ENCODE measurements at places on chromosomes 16 and 17.
A peak's percentile ranks its signal among the peaks of the same experiment; 100 is the strongest.

DNA sequence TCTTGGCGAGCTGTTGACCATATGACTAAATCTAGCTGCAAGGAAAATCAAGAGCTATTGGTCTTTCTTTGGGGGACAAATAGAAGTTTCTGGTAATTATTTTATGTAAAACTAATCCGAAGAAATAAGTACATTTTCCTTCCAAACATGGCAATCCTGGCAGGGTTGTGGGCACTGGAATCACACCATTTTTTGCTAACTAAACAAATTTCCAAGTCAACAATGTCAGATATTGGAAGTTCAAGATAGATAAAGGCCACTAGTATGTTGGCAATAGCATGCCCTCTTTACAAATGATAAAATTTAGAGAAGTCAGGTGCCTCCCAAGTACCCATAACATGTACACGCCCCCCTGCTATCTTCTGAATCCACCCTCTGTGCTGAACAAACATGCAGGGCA, 330.4 kb downstream of the CDH13 start:
- DNase-seq: no peak

GRCh38 chr17:81710514-81711308, 1.4 kb upstream of the SLC25A10 start:
- peak; percentile 9 for DNase-seq

GRCh38 chr16:85150331-85150940, 38.2 kb upstream of the CIBAR2 start:
- DNase-seq: no peak

GRCh38 chr17:27569257-27569722, 61.7 kb upstream of the LGALS9 start:
- peak; percentile 63 for DNase-seq

DNA sequence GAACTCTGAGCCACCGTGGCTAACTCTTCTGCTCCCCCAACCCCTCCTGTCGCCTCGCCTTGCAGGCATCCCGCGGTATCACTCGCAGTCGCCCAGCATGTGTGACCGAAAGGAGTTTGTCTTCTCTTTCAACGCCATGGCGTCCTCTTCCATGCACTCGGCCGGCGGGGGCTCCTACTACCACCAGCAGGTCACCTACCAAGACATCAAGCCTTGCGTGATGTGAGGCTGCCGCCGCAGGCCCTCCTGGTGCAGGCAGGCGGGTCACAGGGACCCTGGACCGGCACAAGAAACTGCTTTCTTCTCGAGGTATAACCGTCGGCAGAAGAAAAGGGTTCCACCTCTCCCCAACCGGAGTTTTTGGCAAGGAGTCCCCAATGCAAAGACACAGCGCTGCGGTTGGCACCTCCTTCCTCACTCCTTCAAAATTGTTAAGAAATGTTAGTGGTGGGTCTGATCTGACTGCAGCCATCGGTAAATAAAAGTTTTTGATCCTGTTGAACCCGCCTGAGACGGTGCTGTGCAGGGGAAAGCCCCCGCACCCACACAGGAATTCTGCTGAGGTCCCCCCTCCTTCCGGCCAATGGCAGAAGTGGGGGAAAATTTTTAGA, 2.6 kb downstream of the FOXF1 start:
- DNase-seq: no peak

- no peak for DNase-seq
These were observed 418.0 kb upstream of the PSMD7 start for GRCh38 chr16:73878611-73879010.
